ENCODE measurements at places on chromosomes 12 and 14. TPM values are rescaled to one million over a fixed set of nuclear protein-coding genes. Genes with fewer than 3 reads are reported as not detected.

The MON2 gene
- total RNA-seq: 69.6 TPM

The GALNT9 gene
- total RNA-seq: not detected

The COCH gene
- 0.77 TPM for total RNA-seq

The MGP gene
- total RNA-seq: 2.2 TPM

The SLCO1B1 gene
- not detected for total RNA-seq

The B4GALNT3 gene
- 2.8 TPM for total RNA-seq

The CALM1 gene
- total RNA-seq: 952 TPM

The KERA gene
- total RNA-seq: not detected

The GNG2 gene
- 82.2 TPM for total RNA-seq

The ARMH4 gene
- total RNA-seq: not detected

The PLEKHG7 gene
- 0.13 TPM for total RNA-seq

The CACNA1C gene
- 0.25 TPM for total RNA-seq

The NFE2 gene
- 1.5 TPM for total RNA-seq

The RBMS2 gene
- 8.3 TPM for total RNA-seq

The ZNF641 gene
- total RNA-seq: 44.9 TPM

The LHX5 gene
- not detected for total RNA-seq

The CFAP251 gene
- total RNA-seq: 0.59 TPM

The PRPH gene
- not detected for total RNA-seq

The CELA1 gene
- 0.62 TPM for total RNA-seq

The AMN gene
- total RNA-seq: 12.4 TPM

The CYP27B1 gene
- 1.2 TPM for total RNA-seq

The NXPH4 gene
- 1.2 TPM for total RNA-seq

The CLEC1B gene
- 0.50 TPM for total RNA-seq

The C14orf180 gene
- not detected for total RNA-seq

The CPNE6 gene
- total RNA-seq: not detected

The SALL2 gene
- total RNA-seq: 5.3 TPM

The KLRG1 gene
- 24.9 TPM for total RNA-seq

The SFSWAP gene
- 110 TPM for total RNA-seq

The ZFYVE21 gene
- 10.6 TPM for total RNA-seq

The GLIPR1L1 gene
- total RNA-seq: not detected

The VPS33A gene
- total RNA-seq: 29.5 TPM

The CNTN1 gene
- total RNA-seq: not detected

The ERG28 gene
- total RNA-seq: 9.8 TPM

The JPH4 gene
- total RNA-seq: 0.10 TPM

The FSCB gene
- not detected for total RNA-seq

The MSI1 gene
- total RNA-seq: not detected

The PARPBP gene
- 1.8 TPM for total RNA-seq

The RAD9B gene
- 0.59 TPM for total RNA-seq

The KRT77 gene
- not detected for total RNA-seq

The TNS2 gene
- 2.8 TPM for total RNA-seq

The ACOT4 gene
- 1.5 TPM for total RNA-seq

The DACT1 gene
- 10.0 TPM for total RNA-seq

The DPY19L2 gene
- 3.8 TPM for total RNA-seq

The SLC25A21 gene
- total RNA-seq: not detected

Measured in T-cell (primary cell).